GM06990 (cell line): ENCODE measurements at places on chromosomes 6 and 20.

DNA sequence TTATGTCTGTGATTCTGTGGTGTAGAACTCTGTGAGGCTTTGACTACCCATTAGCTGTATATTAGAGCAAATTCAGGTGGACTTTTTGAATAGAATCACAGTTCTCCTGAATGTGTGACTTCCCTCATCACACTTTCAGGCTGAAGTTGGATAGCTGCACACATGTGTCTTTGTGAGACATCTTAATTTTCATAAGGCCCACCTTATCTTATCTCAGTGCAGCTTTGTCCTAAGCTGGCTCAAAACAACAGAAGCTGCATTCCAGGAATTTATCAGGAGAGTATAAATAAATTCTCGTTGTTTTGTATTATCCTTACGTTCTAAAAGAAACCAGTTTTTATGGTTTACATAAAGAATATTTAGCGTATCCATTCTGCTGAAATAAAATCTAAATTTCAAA, 26.2 kb upstream of the SLC35D3 start:
- no peak for DNase-seq

DNA sequence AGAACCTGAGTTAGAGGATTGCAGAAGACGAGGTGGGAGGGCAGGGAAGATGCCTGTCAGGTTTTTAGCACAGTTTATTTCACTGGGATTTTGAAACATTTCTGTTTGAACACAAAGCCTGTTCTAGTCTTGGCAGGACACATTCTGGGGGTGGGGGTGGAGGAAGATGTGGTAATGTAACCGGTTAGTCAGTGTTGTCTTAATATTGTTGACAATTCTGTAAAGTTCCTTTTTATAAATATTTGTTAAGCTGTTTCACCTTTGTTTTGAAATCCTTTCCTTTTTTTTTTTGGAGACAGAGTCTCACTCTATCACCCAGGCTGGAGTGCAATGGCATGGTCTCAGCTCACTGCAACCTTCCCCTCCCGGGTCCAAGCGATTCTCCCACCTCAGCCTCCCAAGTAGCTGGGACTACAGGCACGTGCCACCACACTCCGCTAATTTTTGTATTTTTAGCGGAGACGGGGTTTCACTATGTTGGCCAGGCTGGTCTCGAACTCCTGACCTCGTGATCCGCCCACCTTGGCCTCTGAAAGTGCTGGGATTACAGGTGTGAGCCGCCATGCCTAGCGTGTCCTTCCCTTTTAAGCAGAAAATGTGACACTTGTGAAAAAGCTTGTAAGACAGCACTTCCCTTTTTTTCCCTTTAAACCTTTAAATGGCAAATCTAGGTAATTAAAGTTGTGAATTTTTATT, 20.2 kb downstream of the SLC9A8 start:
- DNase-seq, result no peak

- no peak for DNase-seq
Observed at GRCh38 chr20:59672576-59672975, 68.2 kb downstream of the PHACTR3 start.

DNA sequence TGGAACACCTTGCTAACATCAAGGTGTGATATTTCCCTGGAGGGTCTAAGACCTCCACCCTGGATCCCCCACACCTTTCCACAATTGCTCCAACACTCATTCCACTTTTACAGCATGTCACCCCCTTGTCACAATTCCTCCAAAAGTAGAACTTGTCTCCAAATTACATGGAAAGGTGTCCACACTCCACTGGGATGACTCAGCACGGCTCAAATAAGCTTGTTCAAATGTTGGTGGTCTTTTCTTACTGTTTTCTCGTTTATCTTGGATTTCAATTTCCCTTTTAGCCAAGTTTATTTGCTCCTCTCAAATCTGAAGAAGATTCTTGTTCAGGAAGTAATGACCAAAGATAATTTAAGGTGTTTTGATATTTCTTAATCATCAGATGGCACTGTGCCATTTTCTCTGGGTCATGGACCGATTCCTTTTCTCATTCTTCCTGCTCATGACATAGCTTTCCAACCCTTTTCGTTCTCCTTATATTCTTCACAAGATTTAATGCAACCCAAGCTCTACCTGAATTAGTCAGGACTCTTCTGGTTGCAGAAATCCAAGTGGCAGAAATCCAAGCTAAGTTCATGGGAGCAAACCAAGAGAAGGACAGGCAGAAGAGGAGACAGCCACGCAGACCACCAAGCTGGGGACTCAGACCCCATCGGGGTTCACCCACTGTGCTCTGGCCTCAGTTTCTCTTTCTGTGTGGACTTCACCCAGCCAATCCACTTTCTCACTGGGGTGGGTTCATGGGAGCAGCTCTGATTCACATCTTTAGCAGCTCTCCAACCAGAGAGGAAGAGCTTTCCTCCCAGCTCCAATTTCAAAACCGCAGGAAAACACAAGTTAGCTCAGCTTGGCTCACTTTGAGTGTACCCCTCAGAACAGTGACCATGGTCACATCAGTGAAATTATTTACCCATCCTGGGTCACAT, 110.5 kb upstream of the CDYL start:
- DNase-seq, result no peak

DNA sequence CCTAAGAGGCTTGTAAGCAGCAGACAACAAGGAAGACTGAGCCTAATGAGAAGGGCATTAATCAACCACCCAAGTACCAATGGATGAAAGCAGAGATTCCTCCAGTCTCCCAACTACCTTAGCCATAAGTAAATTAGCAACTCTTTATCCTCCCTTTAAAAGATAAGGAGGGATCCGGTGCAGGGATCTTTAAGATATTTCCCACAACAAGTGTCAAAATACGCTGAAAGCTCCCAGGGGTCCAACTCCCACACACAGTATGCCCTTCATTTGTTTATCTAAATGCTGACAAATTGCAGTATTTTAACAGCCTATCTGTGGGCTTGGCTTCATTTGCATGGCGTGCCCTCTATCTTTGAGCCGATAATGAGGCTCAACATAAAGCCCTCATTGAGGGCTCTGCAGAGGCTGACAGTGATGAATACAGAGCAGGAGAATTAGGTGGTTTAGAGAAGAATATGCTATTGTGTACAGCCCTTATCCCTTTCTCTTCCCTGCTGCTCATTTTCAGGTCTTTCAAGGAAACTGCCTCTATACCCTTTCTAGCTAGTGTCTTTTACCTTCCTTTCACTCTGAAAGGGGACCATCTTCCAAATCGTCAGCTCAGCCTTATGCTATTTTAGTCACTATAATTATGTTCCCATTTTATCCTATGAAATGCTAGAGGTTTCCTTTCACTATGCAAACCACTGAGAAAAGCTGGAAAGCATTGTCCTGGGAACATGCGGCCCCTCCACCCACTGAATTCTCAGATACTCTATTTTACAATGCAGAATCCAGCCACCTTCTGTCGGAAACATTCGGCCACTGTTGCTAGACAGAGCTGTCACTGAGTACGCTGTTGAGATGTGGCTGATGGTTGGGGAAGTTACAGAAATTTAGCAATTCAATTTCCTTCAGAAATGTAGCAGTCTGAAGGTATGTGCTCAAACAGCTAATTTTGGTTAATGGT, 575.2 kb upstream of the JAG1 start:
- DNase-seq, result no peak

GRCh38 chr20:36971103-36971502, 19.6 kb upstream of the SAMHD1 start:
- no peak for DNase-seq

DNA sequence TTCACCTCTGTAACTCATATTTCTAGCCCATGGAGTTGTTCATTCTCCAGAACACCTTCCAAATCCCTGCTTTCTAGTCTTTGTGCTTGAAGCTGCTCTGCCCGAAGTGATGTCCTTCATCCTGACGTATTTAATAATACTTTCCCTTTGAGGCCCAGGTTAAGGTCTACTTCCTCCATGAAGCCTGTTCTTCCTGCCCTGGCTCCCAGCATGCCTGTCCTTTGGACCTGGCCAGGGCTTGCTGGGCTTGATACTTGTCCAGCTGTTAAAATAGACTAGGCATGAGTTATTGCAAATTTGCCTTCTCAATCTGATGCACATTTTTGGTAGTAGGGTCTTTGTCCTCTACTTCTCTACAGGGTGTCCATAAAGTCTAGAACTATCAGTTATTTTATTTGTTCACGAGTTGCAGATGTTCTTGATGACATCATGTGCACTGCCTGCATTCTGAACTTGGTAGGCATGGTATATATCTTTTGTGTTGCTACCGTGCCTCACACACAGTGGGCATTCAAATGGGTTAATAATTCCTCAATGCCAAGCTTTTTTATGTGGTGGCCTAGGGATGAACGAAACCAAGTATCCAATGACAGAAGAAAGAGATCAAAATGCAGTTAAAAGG, 3.1 kb upstream of the MAP7 start:
- no peak for DNase-seq

DNA sequence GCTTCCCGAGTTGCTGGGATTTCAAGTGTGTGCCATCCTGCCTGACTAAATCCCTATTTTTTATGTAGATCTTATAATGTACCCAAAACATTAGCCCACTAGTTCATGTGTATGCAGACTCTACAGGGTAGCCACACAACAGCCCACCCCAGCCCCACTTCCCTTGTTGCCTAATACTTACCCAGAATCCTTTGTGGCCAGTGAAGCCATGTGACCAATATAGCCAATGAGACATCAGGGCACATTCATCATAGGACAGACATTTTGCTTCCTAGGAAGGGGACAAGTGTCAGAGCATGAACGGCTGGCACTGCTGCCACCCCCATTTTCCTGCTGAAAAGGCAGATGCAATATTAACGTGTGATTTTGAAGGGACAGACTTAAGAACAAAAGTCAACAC, 36.0 kb upstream of the TCP11 start:
- DNase-seq, result no peak

DNA sequence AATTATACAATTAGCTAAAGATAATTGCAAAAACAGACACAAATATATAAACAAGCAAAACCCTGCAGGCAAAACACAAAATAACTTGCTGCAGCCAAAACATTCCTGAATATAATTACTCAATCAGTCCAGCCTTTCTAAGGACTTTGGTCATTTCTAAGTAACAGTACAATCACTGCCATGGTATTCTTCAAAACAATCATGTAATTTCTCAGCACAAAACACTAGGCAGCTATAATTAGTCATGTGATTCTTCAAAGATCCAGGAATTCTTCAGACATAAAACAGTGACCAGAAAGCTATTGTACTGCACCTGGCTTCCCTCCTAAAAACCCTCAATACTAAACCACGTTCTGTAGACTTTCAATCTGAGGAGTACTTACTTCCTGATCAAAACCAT, 881.1 kb downstream of the EPHA7 start:
- DNase-seq, result no peak

GRCh38 chr6:47276377-47276776, 33.3 kb downstream of the TNFRSF21 start:
- DNase-seq, result no peak

DNA sequence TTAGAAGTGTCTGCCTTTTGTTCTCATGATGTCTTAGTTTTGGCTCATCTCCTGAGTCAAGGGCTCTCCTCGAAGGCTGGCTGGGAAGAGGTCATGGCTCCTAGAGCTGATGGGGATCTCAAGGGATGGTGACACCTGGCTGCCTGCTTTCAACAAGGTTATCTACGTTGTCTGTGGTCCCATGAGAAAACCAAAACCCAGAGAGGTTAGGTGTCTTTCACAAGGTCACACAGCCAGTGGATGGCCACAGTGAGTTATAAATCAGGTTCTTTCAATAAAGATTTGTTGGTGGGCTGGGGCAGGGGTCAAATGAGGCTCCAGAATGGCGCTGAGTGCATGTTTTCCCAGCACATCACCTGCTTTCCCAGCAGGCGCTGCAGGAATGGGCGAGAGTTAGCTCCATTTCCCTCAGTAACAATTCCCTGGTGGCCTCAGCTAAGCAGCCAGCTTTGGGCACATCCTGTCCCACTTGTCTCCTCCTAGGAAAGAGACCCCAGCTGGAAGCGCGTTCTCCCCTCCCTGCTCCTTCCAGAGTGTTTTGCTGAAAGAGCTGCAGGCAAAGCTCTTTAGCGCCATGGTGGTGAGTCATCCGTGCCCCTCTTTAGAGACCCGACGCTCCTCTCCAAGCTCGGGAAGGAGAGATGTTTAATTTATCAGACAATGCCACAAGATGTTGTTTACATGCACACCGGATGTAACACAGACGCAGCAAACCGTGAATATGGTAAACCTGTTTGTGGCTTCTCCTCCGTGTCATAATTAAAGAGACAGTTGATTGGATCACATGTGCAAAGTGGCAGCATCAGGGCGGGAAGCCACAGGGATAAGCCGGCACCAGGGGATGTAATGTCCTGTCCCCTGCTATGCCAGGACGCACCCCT, 109.7 kb downstream of the LRFN2 start:
- DNase-seq, result no peak

DNA sequence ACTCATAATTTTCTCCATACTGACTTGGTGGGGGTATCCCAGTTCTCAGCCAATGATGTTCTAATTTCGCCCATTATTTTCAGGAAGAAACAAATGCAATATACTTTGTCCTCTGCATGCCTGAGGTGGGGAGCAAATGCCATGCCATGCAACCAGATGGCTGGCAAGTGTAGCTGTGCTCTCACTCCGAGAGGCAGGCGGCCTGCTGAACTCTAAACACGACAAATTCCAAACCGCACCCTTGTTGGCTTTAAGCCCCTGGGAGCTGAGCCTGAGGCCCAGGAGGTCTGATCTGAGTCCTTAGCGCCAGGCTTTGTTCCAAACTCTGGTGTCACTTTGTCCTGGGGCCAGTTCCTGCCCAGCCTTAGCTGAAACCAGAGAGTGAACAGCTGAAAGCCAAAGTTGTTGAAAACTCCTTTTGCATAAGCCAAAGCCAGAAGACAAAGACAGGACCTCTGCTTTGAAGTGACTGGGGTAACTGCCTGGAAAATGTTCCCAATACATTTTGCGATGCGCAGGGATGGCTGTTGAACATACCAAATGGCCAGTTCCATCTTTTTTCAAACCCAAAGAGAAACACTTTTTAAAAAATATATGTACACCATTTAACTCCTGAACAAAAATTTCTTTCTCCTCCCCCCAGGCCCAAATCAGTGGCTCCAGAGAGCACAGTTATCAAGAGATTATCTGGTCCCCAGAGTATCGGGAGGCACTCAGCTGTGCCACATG, 46.2 kb downstream of the TTI1 start:
- DNase-seq, result no peak

GRCh38 chr6:168134560-168135201, 55.7 kb upstream of the FRMD1 start:
- no peak for DNase-seq

- no peak for DNase-seq
Observed at GRCh38 chr6:87663434-87663833, 38.6 kb downstream of the AKIRIN2 start.

DNA sequence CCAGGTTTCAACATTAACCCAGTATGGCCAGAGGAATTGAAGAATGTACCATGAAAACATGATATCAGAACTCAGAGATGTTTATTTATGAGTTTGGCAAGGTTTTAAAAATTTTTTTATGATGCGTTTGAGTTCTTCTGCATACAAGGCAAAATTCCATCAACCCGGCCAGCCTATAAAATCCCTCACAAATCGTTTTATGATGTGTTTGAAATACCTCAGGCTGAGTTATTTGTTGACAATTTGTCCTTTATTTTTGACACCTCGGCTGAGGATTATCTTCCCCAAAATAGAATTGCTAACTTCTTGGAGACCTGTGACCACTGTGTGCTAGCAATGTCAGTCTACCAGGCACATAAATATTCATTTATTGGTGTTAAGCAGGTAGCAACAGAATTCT, 91.9 kb upstream of the SLC24A3 start:
- DNase-seq, result no peak
